ENCODE measurements at places on chromosomes 4 and X. TPM values are rescaled to one million over a fixed set of nuclear protein-coding genes. Genes with fewer than 3 reads are reported as not detected.

The F11 gene
- 0.62 TPM for total RNA-seq

The POU4F2 gene
- not detected for total RNA-seq

DNA sequence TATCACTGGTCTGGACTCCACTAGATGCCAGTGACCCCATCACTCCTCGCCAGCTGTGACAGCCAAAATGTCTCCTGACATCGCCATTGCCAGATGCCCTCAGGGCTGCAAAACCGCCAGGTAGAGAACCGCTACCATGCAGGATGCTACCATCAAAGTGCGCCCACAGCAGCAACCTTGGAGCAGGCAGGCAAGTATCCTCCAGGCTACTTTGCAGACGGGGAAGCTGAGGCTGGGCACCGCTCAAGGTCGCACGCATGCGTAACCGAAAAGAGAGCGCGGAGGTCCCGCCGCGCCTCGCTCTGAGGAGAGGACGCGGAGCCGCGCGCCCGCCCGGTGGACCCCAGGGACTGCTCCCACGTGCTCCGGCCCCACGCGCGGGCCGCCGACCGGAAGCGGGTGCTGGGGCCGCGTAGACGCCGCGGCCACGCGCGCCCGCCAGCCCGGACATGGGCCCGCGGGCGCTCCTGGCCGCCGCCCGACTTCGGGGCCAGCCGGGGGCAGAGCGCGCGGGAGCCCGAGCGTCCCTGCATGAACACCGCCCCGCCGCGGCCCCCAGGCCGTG is at the start of gene STS:
Gene STS (plus strand): TSS at position 300 of the 565 bp plus-strand sequence. CDS start 105,488 bp downstream, outside the sequence.
- DNase-seq = peak; percentile 62

The BEX3 gene
- 146 TPM for total RNA-seq

The CSN1S1 gene
- total RNA-seq = not detected

The SLC6A8 gene
- total RNA-seq = 26.9 TPM

The SMIM10 gene
- total RNA-seq = 3.6 TPM

DNA sequence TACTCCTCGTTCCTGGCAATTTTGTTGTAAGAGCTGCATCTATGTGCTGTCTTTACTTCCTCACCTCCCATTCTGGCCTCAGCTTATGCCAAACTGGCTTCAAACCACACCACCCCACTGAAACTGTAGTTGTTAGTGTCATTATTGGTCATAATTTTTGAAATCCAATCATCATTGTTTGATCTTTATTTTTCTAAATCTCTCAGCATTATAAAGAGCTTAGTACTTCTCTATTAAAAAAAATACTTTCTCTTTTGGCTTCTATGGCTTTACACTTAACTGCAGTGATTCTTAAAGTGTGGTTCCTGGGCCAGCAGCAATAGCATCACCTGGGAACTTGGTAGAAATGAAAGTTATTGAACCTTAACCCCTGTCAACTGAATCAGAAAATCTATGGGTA is 83.5 kb upstream of the GRPR start:
- no peak for DNase-seq

DNA sequence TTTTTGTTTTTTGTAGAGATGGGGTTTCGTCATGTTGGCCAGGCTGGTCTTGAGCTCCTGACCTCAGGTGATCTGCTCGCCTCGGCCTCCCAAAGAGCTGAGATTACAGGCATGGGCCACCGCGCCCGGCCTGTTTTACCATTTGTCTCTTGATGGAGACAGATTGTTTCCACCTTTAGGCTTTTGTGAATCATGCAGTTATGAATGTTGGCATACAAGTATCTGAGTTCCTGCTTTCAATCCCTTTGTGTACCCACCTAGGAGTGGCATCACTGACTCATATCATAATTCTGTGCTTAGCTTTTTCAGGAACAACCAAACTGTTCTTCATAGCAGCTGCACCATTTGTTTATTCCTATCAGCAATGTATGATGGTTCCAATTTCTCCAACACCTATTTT is 20.2 kb upstream of the MGST2 start:
- DNase-seq = no peak

DNA sequence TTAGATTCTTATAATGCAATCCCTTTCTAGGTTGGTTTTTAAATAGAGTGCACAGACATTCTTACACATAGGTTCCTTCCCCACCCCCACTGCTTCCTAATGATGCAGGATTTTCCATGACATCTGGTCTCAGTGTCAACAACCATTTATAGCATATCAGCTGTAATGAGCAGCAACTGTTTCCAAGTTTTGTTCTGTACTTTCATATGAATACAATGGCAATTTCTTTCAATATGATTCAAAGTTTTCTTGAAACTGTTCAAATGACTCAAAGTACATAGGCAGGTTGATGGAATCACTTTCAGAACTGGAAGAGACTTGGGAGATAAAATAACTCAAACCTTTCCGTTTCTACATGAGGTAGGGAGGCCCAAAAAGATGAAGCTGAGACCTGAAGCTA is 220.7 kb downstream of the CAMK2D start:
- peak; percentile 82 for DNase-seq

- peak; percentile 76 for DNase-seq
Observed at GRCh38 chr4:155666344-155667221, at the start of gene GUCY1A1. Gene GUCY1A1 (plus strand): TSS chr4:155666848. CDS start chr4:155696868, 30,020 bp downstream.

- no peak for DNase-seq
Observed at GRCh38 chr4:100042235-100042634, 92.2 kb upstream of the H2AZ1 start.

The UCHL1 gene
- total RNA-seq = 32.9 TPM

The PFKFB1 gene
- 0.21 TPM for total RNA-seq

DNA sequence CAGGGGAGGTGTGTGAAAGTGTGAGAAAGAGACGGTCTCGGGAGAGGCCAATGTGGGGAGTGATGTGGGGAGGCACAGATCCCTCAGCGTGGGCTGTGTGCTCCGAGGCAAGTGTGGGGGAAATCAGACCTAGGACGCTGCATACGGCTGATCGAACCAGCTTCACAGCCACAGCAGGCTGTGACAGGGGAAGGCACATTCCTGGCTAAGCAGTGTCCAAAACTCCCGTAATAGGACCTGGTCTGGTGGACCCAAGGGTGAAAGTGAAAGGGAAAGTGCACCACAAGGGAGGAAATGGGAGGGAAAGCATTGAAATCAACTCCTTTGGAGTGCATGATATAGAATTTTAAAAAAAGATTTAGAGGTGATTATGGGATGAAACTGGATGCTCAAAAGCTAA is 10.9 kb upstream of the RHOXF2 start:
- DNase-seq = no peak

DNA sequence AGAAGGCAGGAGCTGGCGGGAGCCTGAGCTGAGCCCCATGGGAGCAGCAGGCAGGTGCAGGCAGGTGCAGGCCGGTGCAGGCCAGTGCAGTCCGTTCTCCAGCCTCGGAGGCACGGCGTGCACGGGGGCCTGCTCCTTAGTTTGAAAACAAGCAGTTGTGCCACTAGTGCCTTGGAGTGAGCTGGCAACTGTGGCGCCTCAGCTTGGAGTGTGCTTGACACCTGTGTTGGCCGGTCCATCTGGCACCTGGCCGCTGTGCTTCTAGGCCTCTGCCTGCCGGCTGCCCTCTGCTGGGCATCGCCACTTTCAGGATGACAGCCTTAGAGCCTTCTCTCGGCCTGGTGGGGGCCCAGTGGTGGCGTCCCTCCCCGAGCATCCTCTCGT is 47.9 kb downstream of the RGS12 start:
- DNase-seq = no peak

The KCNIP4 gene
- total RNA-seq = 0.31 TPM

GRCh38 chrX:41580423-41581064 is 108.2 kb upstream of the GPR34 start:
- DNase-seq = no peak

DNA sequence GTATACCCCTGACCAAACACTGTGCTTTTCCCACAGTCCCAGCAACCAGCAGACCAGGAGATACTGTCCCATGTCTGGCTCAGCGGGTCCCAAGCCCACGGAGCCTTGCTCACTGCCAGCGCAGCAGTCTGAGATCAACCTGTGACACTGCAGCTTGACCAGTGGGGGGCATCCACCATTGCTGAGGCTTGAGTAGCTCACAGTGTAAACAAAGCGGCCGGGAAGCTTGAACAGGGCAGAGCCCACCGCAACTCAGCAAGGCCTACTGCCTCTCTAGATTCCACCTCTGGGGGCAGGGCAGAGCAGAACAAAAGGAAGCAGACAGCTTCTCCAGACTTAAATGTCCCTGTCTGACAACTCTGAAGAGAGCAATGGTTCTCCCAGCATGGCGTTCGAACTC is 58.1 kb downstream of the SLC10A6 start:
- no peak for DNase-seq

DNA sequence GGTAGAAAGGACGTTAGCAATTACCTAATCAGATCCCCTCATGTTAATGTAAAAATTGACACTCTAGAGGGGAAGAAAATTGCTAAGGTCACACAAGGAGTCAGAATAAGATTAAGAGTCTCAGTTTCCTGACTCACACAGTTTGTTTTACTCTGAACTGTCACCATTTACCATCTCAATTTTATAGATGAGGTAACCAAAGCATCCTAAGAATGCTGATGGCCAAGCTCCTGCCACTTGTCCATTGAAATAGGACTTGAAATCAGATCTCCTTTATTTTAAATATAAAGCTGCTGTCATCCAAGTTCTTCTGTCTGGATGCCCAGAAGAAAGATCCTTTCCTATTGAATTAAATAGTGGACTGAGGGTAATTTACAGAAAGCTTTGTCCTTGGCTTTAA is 114.8 kb upstream of the VAMP7 start:
- no peak for DNase-seq

Measured in tongue (tissue), 3 donors.